Astrocyte (in vitro differentiated cells and primary cell): ENCODE measurements at places on chromosomes 3 and 15. TPM values are rescaled to one million over a fixed set of nuclear protein-coding genes. Genes with fewer than 3 reads are reported as not detected.

Gene SLC51A
- total RNA-seq, result not detected in 2 replicates

Gene GATA2
- 0.58 and 1.7 TPM in 2 replicates for total RNA-seq

Gene HIGD2B
- not detected in 2 replicates for total RNA-seq

Gene MOBP
- 0.16 and 0.41 TPM in 2 replicates for total RNA-seq

Gene SEMA3G
- total RNA-seq, result 0.09 and 0.26 TPM in 2 replicates

Gene PP2D1
- total RNA-seq, result not detected in 2 replicates

Gene SMAD6
- 2.7 and 4.0 TPM in 2 replicates for total RNA-seq

Gene TRIM42
- not detected in 2 replicates for total RNA-seq

Gene PLCH1
- 0.65 and 1.2 TPM in 2 replicates for total RNA-seq

- H3K4me1 ChIP-seq, result no peaks in the 10 kb centered on the region
- no peaks in the 10 kb centered on the region for H3K36me3 ChIP-seq
- no peak overlapping the region for H3K4me3 ChIP-seq
- no peak for DNase-seq
- H3K27ac ChIP-seq, result no peak overlapping the region
- H3K27me3 ChIP-seq, result no peaks in the 10 kb centered on the region
Observed at GRCh38 chr3:168134931-168135330, 39.2 kb upstream of the GOLIM4 start.

- H3K4me3 ChIP-seq, result no peak overlapping the region
- peak; percentile 29 for DNase-seq
- H3K27me3 ChIP-seq, result no peaks in the 10 kb centered on the region
- no peaks in the 10 kb centered on the region for H3K4me1 ChIP-seq
- no peak overlapping the region for H3K27ac ChIP-seq
Observed at GRCh38 chr3:61908382-61908781, 347.0 kb downstream of the PTPRG start.

- peaks cover 6% of the 10 kb centered on the region for H3K4me1 ChIP-seq
- H3K36me3 ChIP-seq, result peaks cover 21% of the 10 kb centered on the region
- H3K27me3 ChIP-seq, result no peaks in the 10 kb centered on the region
- H3K27ac ChIP-seq, result no peak overlapping the region
- DNase-seq, result no peak
Observed at GRCh38 chr15:89803941-89804800, 10.5 kb downstream of the ANPEP start.

GRCh38 chr3:13515786-13516759, 32.9 kb upstream of the FBLN2 start:
- H3K36me3 ChIP-seq, result no peaks in the 10 kb centered on the region
- DNase-seq, result no peak
- H3K4me3 ChIP-seq, result no peak overlapping the region
- peaks cover 7% of the 10 kb centered on the region for H3K4me1 ChIP-seq
- no peak overlapping the region for H3K27ac ChIP-seq

DNA sequence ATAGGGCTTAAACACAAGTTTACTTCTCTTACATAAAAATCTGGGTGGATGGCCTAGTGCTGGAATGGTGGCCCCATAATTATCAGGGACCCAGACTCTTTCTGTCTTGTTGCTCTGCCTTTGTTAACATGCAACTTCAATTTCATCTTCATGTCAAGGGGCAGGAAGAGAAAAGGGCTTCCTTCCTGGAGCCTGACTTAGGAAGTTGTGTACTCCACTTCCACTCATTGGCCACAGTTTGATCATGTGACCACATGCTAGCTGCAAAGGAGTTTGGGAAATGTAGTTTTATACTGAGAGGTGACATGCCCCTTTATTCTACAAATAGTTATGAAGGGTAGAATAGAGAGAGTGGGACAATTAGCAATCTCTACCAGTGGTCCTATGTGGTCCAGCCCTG, 39.3 kb downstream of the RHCG start:
- H3K27ac ChIP-seq, result no peak overlapping the region
- DNase-seq, result no peak
- peaks cover 4% of the 10 kb centered on the region for H3K27me3 ChIP-seq
- H3K4me3 ChIP-seq, result no peak overlapping the region
- no peaks in the 10 kb centered on the region for H3K4me1 ChIP-seq
- H3K36me3 ChIP-seq, result no peaks in the 10 kb centered on the region

GRCh38 chr3:15391007-15391406, 36.3 kb downstream of the METTL6 start:
- H3K4me3 ChIP-seq, result no peak overlapping the region
- H3K36me3 ChIP-seq, result no peaks in the 10 kb centered on the region
- H3K4me1 ChIP-seq, result peaks cover 4% of the 10 kb centered on the region
- DNase-seq, result no peak

GRCh38 chr3:150469031-150469930, 61.2 kb downstream of the TSC22D2 start:
- H3K4me1 ChIP-seq, result peaks cover 28% of the 10 kb centered on the region
- no peaks in the 10 kb centered on the region for H3K36me3 ChIP-seq
- H3K4me3 ChIP-seq, result no peak overlapping the region

DNA sequence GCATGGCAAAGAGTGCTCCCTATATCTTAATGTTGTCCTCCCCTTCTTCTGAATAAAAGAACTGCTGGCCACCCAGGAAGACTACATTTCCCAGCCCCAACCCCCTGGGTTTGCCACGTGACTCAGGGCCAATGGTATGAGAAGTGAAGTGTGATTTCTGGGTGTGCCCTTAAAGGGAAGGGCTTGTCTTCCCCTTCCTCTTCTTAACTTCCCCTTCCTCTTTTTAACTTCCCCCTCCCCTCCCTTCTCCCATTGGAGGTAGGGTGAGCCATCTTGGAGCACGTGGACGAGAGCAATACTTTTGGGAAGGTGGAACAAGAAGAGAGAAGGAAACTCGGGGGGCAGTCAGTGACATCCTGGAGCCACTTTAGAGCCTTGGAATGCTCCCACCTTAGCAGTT, 6.8 kb upstream of the KBTBD12 start:
- H3K27ac ChIP-seq, result no peak overlapping the region
- no peaks in the 10 kb centered on the region for H3K4me1 ChIP-seq
- no peak overlapping the region for H3K4me3 ChIP-seq
- H3K27me3 ChIP-seq, result peaks cover 16% of the 10 kb centered on the region
- no peaks in the 10 kb centered on the region for H3K36me3 ChIP-seq

- H3K4me3 ChIP-seq, result no peak overlapping the region
- H3K36me3 ChIP-seq, result no peaks in the 10 kb centered on the region
- H3K27me3 ChIP-seq, result no peaks in the 10 kb centered on the region
- H3K4me1 ChIP-seq, result peaks cover 10% of the 10 kb centered on the region
- H3K27ac ChIP-seq, result no peak overlapping the region
Observed at GRCh38 chr15:96262549-96263489, 67.7 kb upstream of the NR2F2 start.

DNA sequence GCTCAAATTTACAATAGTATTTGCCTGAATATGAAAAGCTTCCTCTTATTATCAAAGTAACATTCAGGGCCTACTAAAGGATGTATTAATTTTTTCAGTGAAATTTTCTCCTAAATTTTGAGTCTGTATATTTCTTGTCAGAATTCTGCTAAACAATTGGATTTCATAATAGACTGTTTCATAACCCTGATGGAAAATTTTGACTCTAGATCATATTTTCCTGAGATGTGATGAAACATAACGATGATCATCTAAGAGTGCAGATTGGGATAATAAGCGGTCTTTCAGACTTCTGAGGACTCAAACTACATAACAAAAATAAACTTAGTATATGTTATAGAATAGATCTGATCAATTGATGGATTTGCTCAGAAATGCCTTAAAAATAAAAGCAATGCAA, 574.5 kb upstream of the TBL1XR1 start:
- no peaks in the 10 kb centered on the region for H3K27me3 ChIP-seq
- DNase-seq, result no peak
- no peaks in the 10 kb centered on the region for H3K36me3 ChIP-seq
- peak overlapping the region; percentile 49 for H3K27ac ChIP-seq
- H3K4me3 ChIP-seq, result no peak overlapping the region

GRCh38 chr3:180420016-180420415, 181.9 kb upstream of the TTC14 start:
- H3K4me1 ChIP-seq, result no peaks in the 10 kb centered on the region
- no peak overlapping the region for H3K4me3 ChIP-seq
- no peak overlapping the region for H3K27ac ChIP-seq

DNA sequence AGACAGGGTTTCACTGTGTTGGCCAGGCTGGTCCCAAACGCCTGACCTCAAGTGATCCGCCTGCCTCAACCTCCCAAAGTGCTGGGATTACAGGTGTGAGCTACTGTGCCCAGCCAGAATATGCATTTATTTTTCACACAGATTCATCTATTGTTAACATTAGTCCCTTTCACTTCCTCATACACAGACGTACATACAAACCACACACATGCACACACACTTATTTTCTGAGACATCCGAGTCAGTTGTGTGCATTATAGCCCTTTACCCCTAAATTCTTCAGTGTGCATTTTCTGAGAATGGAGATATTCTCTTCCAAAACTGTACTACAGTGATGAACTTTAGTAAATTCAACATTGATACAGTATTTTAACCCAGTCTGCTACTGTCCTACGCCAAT, 15.0 kb upstream of the MEX3B start:
- H3K4me1 ChIP-seq, result no peaks in the 10 kb centered on the region
- DNase-seq, result no peak
- no peak overlapping the region for H3K27ac ChIP-seq
- no peaks in the 10 kb centered on the region for H3K36me3 ChIP-seq
- H3K27me3 ChIP-seq, result peaks cover 44% of the 10 kb centered on the region
- H3K4me3 ChIP-seq, result no peak overlapping the region

DNA sequence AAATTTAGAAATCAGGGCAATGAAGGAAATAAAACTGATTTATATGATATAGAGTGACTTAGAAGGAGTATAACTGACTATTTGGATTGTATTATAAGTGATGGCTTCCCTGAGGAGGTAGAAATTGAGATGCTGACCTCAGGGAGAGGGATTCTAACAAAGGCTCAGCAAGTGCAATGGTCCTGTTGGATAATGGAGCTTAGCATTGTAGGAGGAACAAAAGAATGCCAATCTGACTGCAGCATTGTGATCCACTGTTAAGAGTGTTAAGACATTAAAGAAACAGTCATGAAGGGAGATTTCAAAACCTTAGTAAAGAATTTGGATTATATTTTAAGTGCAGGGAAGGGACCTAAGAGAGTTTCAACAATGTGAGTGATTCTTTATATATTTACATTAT, 158.4 kb upstream of the NAALADL2 start:
- H3K4me1 ChIP-seq, result no peaks in the 10 kb centered on the region
- no peaks in the 10 kb centered on the region for H3K36me3 ChIP-seq
- no peak overlapping the region for H3K27ac ChIP-seq
- no peak overlapping the region for H3K4me3 ChIP-seq

GRCh38 chr3:45506084-45506483, 88.5 kb upstream of the LIMD1 start:
- no peak for DNase-seq
- no peaks in the 10 kb centered on the region for H3K27me3 ChIP-seq
- no peak overlapping the region for H3K4me3 ChIP-seq
- H3K27ac ChIP-seq, result no peak overlapping the region
- no peaks in the 10 kb centered on the region for H3K36me3 ChIP-seq
- H3K4me1 ChIP-seq, result peaks cover 30% of the 10 kb centered on the region
